ENCODE measurements at places on chromosomes 6 and 20.

- no peak for DNase-seq
These were observed 90.5 kb downstream of the SOD2 start for GRCh38 chr6:159602431-159603041.

DNA sequence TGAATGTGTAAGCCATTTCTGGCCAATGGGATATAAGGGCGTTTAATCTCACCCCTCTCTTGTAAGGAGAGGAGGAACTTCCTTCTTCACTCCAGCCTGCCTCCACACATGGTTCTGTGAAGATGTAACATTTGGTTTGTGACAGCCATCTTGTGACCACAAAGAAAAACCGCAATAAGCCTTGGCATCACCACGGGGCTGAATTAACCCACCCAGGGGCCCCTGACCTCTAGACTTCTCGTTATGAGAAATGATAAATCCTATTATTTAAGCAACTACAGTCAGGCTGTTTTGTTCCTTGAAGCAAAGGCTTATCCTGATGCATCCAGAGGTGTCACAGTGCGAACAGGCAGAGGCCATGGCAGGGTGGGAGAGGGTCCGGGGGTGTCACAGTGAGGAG, 139.7 kb downstream of the CDC5L start:
- no peak for DNase-seq

DNA sequence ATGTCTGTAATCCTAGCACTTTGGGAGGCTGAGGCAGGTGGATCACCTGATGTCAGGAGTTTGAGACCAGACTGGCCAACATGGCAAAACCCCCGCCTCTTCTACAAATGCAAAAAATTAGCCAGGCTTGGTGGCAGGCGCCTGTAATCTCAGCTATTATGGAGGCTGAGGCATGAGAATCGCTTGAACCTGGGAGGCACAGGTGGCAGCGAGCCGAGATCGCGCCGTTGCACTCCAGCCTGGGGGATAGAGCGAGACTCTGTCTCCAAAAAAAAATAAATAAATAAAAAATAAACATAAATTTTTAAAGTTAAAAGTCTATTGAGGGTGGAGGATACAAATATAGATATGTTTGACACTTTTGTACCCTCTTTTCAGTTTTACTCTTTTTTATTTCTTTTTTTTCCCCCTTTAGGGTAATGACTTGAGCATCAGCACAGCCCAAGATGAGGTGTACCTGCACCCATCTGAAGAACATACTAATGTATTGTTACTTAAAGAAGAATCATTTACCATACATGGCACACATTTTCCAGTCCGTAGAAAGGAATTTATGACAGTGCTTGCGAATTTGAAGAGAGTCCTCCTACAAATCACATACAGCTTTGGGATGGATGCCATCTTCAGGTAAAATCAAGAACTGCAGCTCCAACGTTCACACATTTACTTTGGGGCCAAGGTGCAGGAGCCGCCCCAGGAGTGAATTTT, 368.9 kb downstream of the LAMA2 start:
- peak; percentile 57 for DNase-seq

GRCh38 chr20:62984666-62985443, 21.9 kb downstream of the BHLHE23 start:
- no peak for DNase-seq

- no peak for DNase-seq
These were observed 87.5 kb downstream of the SYNJ2 start for GRCh38 chr6:158068893-158069799.

- no peak for DNase-seq
These were observed 10.5 kb upstream of the BEND3 start for GRCh38 chr6:107125771-107126170.

DNA sequence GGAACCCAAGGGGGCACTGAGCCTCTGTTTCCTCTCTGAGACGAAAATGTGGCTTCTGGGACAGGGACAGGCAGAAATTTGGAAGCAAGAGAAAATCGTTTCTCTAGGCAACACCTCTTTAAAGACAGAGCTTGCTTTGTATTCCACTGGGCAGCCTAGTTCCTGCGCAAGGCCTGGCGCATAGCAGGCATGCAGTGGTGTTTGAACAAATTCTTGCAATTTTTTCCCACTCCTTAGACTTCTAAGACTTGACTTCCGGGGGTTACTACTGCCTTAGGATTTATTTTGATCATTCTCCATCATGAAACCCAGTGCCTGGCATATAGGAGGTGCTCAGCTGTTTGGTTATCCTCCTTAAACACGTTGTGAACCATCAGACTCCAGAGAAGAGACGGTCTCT, 249.0 kb upstream of the KCNG1 start:
- no peak for DNase-seq

DNA sequence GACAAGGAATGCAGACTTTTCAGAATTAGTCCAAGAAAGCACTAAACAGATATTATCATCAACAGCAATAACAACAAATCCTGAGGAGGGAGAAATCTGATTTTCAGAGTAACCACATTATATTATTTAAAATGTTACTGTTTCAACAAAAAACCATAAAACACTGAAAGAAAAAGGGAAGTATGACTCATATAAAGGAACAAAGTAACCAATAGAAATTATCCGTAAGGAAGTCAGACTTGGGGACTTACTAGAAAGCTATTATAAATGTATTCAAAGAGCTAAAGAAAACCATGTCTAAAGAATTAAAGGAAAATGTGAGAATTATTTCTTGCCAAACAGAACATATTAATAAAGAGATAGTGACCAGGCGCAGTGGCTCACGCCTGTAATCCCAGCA, 98.1 kb downstream of the MYLK4 start:
- no peak for DNase-seq

GRCh38 chr6:15150207-15150606, 95.7 kb upstream of the JARID2 start:
- no peak for DNase-seq

DNA sequence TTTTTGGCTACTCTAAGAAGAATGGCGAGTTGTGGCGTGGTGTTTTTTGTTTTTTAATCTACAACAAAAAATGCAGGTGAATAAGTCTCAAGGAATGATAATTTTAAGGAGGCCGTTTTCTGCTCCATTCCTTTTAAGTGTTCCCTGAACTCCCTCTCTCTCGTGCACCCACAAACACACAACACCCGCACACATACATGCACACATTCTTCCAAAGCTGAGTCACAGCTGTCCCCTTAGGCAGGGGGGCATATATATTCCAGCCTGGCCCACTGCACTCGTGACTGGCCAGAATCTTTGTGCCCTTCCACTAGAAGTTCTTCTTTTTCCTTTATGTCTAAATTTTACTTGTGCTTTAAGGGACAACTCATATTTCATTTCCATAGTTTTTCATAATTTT, 405.7 kb downstream of the LMBRD1 start:
- DNase-seq = no peak

DNA sequence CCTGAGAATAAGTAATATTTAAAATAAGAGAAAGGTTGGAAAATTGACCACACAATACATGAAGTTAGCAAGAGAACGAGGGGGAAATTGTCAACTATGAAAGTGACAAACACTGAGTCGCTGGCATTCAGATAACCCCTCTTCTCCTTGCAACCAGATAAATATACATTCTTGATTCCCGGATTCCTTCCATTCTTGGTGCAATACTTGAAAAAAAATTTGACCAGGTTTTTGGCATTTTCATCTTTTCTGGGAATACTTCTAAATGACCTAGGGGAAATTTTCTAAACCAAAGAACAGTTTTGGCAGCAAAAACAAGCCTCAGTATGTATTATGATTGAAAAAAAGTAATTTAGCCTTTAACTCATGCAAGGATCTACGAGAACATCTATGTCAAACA, 164.0 kb downstream of the PDE7B start:
- DNase-seq = no peak

DNA sequence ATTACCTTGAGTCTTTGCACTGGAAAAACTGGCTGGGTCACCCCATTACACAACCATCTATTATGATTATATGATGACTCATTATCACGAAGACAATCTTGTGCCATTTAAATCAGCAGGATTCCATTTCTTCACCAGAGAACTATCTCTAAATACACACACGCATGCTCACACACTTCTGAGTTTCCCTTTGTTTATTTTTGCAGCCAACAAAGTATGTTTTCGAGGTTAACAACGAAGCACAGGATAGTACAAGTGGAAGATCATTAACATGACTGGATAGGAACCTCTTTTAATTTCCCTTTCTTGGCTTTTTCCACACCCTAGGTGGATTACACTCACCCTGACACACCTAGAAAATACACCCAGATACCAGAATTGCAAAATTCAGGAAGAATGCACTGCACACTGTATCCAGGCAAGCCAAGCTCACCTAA, 18.9 kb downstream of the PERP start:
- DNase-seq = no peak

GRCh38 chr6:140001005-140001404, 626.6 kb upstream of the CITED2 start:
- no peak for DNase-seq

GRCh38 chr20:36474563-36474962, 66.8 kb upstream of the MYL9 start:
- no peak for DNase-seq

GRCh38 chr6:95572098-95572497, 5.2 kb upstream of the MANEA start:
- DNase-seq = no peak

GRCh38 chr20:61531553-61532345, 279.7 kb downstream of the CDH4 start:
- no peak for DNase-seq

DNA sequence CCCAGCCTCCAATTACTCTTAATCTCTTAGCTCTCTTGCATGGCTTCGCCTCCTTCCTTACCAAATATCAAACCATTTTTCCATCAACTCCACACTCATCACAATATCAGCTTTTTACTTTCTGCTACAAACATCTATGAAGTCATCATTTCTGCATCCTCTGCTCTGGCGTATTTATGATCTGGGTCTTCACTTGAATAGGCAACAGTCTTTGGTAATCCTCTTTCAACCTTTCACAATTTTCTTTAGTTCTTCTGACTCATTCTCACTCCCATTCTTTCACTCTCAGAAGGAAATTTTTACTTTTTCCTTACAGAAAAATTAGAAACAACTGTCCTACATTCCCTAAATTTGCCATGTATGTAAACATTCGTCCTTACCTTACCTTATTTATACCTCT, 522.4 kb downstream of the HDGFL1 start:
- no peak for DNase-seq

- peak; percentile 80 for DNase-seq
These were observed at the start of gene DYNLT1 for GRCh38 chr6:158644231-158645063. Gene DYNLT1 (minus strand): TSS chr6:158644743. CDS start chr6:158644708, 35 bp downstream.

- DNase-seq = no peak
These were observed 97.5 kb upstream of the ZBTB24 start for GRCh38 chr6:109580519-109580918.

DNA sequence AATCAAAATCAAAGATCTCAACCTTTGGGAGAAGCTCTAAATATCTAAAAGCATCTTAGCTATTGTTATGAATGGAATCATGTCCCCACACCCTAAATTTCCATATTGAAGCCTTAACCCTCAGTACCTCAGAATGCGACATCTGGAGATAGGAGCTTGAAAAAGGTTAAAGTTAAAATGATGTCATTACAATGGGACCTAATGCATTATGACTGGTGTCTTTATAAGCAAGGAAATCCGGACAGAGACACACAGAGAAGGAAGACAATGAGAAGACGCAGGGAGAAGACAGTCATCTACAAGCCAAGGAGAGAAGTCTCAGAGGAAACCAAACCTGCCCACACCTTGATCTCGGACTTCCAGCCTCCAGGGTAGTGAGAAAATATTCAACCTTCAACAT, 46.1 kb downstream of the KIF13A start:
- DNase-seq = no peak

DNA sequence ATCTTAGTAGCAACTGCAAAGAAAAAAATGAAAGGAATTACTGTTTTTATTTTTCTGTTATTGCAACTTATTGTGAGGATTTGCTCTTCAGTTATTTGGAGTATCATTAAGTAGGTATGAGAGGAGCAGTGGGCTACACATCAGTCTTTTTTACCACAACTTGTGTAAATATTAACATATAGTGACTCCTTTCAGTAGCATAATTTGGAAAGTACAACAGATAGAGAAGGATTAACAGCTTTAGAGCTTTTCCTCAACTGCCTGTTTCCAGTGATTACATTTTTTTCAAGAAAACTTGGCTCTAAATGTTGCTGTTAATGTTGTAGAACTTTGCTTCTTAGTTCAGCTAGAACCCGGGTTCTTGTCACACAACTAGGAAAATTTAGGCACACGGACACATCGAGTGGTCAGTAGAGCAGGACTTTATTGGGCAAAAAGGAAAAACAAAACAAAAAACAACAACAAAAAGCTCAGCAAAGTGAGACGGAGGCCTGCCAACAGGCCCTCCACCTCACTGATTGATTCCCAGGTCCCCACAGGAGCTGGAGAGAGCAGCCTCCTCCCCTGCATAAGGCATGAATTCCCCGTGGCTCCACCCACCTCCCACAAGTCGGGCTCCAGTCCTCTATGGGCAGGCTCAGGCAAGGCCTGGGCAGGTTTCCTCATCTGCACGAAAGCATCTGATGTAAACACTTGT, 75.1 kb downstream of the ADGRG6 start:
- DNase-seq = peak; percentile 65

GRCh38 chr6:64782877-64783276, 924.1 kb downstream of the EYS start:
- no peak for DNase-seq

DNA sequence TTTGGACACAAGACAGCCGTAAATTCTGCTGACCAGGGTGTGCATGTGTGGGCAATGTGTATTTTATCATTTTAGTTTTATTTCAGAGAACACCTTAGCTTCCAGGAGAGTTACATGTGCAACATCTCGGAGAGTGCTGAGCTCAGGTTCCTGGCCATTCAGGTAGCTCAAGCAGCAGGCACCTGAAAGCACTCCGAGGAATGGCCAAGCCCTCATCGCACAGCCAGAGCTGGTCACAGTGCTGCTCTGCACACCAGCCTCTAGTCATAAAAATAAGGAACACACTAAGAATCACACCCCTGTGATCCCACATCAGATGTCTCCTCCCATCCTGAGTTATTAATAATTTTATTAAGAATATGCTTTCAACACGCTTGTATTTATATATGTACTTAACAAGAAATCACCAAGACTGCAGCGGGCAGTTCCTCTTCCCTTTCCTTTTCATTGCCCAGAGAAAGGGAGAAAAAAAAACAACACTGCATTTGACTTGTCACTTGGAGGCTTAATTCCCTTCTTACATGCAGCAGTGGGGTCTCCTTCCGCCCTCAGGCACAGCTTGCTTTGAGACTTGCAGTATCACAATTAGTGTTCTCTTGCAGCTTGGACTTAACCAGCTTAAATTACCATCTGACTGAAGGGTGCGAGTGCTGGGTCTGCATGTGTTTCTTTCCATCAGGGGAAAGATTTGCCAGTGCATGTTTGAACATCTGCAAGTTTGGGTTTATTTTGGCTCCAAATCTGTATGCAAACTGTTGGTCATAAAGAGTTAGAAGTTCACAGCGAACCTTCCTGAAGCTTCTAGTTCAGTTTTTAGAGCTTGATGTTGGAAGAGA, 36.0 kb upstream of the IRF4 start:
- DNase-seq = no peak
